Spinal cord (tissue), 10 donors: ENCODE measurements at places on chromosomes 12 and 14. TPM values are rescaled to one million over a fixed set of nuclear protein-coding genes. Genes with fewer than 3 reads are reported as not detected.

The AHNAK2 gene
- polyA plus RNA-seq: 36.6 TPM

The APOLD1 gene
- 17.0 TPM for polyA plus RNA-seq

The PPP1R36 gene
- 0.49 TPM for polyA plus RNA-seq

The ACVRL1 gene
- 19.4 TPM for polyA plus RNA-seq

The PTGER2 gene
- 2.5 TPM for polyA plus RNA-seq

The PDE3A gene
- 11.9 TPM for polyA plus RNA-seq

The CLEC14A gene
- polyA plus RNA-seq: 12.3 TPM

The KRT83 gene
- polyA plus RNA-seq: not detected

The EXOC3L4 gene
- 0.45 TPM for polyA plus RNA-seq

The ADAM21 gene
- polyA plus RNA-seq: 0.30 TPM

The CMKLR1 gene
- polyA plus RNA-seq: 4.5 TPM

The PMEL gene
- 1.5 TPM for polyA plus RNA-seq
